ENCODE measurements at places on chromosomes 3 and 15. TPM values are rescaled to one million over a fixed set of nuclear protein-coding genes. Genes with fewer than 3 reads are reported as not detected.
A peak's percentile ranks its signal among the peaks of the same experiment; 100 is the strongest.

DNA sequence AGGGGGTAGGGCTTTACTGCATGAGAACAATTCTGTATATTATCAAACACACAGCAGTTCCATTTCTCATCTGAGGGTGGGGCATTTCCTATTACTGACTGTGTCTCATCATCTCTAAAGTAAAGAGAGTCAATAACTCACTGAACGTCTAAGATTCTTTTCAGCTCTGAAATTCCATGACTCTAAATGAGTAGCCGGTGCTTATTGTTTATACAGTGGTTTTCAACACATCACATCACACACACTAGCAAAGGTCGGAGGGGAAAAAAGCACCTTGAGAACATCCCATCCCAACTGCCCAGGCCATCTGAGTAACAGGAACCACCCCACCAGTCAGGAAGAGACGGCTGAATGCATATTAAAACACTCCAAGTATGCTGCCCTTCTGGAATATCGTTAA, 196.0 kb downstream of the SUCLG2 start:
- DNase-seq, result no peak

DNA sequence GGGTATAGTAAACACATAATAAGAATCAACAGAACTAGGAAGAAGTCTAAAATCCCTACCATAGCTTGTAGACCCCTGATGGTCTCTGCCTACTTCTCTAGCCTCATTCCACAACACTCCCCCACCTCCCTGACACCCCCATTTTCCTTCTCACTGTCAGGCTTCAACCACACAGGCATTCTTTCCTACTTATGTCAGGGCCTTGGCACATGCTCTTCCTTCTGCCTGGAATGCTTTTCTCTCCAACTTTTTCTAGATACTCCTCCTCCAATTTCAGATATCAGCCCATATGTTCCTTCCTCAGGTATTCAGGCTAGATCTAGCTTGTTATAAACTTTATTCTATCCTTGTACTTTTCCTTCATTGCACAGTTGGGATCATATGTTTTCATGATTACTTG, 106.0 kb upstream of the MRPL3 start:
- DNase-seq, result no peak

Gene DCBLD2
- 41.8 TPM for total RNA-seq

- no peak for DNase-seq
Measured at GRCh38 chr15:90552162-90552928, 22.6 kb downstream of the CRTC3 start.

Gene CORO2B
- 10.2 TPM for total RNA-seq

- DNase-seq, result no peak
Measured at GRCh38 chr3:144556392-144556791, 584.8 kb downstream of the DIPK2A start.

- DNase-seq, result no peak
Measured at GRCh38 chr15:66401130-66402021, 14.7 kb downstream of the MAP2K1 start.

DNA sequence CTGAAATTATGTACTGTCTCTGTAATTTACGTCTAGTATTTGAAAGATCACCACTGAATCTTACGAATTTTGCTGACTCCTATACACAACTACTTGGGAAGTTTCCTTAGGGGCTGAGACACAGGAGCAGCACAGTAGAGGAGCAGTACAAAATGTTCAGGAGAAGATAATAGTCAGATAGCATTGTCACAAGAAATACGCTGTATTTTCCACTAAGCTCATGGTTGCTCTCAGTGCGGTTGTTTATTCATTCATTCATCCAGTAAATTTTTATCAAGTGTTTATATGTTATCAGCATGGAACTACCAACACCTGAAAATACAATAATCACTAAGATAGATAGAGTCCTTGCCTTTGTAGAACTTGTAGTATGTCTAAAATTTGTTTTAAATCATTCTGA, 34.5 kb downstream of the ALCAM start:
- DNase-seq, result no peak

DNA sequence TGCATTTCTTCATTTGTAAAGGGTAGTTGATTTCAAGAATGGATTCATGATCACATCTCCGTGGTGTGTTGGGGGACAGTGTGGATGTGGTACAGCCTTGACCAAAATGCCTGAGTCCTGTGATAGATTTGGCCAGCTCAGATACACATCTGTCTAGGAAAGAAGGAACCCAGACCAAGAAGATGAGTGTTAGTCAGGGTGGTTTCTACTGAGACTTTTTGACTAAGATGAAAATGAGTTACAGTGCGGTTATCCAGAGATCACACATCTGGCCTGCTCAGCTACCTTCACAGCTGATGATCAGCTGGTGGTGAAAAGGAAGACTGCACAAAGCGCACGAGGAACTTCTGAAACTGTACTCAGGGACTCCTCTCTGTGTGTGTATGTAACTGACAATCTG, 68.0 kb downstream of the FNDC3B start:
- no peak for DNase-seq

DNA sequence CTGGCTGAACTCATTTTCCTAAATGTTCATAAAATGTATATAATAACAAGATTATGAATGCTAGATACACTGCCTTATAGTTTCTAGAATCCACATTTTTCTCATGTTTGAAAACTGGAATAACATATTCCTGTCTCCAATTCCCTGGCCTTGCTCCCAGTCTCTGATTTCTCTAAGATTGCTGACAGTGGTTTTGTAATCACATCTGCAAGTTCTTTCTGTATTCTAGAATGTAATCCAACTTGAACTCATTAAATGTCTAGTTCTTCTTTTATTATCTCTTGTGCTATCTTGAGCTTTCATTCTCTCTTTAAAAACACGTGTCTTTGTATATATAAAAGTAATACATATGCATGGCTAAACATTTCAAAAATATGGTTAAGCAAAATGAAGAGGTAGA, 215.2 kb upstream of the ADAMTS9 start:
- DNase-seq, result no peak

DNA sequence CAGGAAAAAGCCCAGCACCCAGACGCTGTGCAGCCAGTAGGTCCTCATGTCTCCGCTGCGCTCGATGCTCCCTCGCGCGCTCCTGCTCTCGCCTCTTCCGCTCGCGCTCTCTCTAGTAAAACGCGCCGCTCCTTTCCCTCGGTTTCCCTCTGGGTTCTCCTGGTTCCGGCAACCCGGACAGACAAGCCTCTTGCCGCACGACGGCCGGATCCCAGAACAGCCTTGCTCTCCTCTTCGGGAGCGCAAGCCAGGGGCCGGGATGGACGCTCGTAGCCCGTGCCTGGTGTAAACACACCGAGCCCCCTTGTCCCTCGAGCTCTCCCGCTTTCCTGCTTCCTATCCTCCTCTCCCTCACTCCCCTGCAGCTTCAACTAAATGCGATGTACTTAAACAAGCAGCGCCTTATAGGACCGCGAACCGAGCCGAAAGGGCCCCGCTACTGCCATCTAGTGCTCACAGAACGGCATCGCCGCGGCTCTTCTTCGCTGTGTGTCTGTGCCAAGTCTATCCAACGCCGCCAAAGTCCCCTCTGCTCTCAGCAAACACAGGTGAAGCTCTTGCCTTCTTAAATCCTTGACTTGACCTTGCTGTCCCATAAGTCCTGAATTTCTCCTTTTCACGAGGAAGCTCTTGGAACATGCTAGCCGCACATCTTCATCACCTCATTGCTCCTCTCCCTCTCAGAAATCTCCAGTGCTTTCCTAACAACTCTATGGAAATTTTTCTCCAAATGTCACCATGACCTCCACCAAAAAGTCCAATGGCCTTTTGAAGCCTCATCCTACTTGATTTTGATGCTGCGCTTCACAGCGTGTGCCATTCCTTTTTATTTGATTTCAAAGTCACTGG, 1037.2 kb downstream of the IGSF11 start:
- peak; percentile 86 for DNase-seq

Gene SOX14
- not detected for total RNA-seq

GRCh38 chr3:30145281-30145680, 461.1 kb upstream of the TGFBR2 start:
- no peak for DNase-seq

Gene SIDT1
- total RNA-seq, result 4.5 TPM

DNA sequence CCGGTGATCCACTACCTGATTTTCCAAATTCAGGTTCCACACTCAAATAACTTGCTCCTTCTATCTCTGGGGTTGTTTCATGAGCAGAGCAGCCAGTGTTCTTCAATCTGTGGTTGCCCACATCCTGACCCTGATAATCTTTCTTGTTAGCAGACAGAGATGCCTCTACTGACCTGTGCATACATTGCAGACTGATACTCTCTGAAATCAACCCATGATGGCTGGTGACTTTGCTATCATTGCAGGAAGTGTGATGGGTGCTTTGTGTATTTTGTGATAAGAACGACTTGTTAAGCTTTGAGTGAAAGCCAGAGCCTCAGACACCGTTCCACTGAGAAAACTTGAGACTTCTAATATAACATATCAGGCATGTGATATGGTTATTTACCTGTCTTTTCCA, 39.9 kb downstream of the GATM start:
- DNase-seq, result no peak

DNA sequence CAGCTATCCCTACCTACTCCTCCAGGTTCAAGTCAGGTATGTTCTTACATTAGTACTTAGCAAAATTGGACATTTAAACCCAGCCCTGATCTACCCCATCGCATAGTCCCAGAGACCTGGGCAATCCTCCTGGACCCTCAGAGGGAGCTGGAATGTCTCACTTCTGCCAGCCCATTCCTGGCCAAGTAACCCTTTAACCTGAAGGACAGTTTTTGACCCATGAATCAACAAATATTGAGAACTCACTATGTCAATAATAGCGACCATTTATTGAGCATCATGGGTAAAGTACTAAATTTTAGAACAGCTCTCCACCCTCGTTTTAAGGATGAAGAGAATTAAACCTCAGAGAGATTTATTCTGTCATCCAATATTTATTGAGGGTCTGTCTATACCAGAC, 70.4 kb downstream of the RBPMS2 start:
- no peak for DNase-seq

- no peak for DNase-seq
Measured at GRCh38 chr3:138442433-138442832, 8.0 kb downstream of the ESYT3 start.

- DNase-seq, result no peak
Measured at GRCh38 chr3:146154316-146154715, 6.7 kb downstream of the PLOD2 start.

Gene ST8SIA2
- total RNA-seq, result not detected

DNA sequence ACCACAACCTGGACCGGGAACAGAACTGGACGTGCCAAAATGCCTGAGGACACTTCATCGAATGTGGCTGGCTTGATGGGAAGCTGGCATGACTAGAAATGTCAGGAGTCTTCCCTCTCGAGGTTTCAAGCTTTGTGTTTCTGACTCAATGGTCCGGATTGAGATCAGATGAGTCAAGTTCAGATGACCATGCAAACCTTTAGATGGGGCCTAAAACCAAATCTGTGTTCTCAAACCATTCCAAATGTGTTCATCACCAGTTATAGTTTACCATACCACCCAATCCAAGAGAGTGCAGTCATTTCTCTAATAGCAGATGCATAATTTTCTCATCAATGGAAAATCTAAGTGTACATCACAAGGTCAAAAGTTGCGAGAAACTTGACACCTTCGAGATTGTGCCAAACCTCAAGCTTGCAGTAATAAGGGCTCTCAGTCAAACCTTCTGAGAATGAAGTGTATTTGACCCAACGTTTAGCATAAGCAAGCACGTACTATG, 369.1 kb downstream of the RORA start:
- DNase-seq, result no peak

DNA sequence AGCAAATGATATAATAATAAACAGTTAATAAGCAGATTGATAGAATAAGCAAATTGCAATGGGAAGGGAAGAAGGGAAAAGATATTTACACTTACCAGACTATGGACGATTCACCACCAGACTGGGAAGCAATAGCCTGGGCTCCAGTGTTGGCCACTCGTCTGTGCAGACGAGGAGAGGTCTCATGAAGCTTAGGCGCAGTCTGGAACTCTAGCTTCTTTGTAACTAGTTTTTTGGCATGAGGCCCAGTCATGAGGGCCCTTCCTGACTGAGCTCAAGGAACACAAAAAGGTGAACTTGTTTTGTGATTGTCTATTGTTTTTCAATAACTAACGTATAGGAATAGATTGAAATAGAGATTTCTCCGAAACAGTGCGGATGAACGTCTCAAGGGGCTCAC, 63.3 kb upstream of the GATM start:
- no peak for DNase-seq

Gene COPB2
- total RNA-seq, result 96.6 TPM

- no peak for DNase-seq
Measured at GRCh38 chr3:129218742-129219141, 30.7 kb upstream of the COPG1 start.
